Stimulated activated CD8-positive, alpha-beta memory T cell treated with anti-CD3 and anti-CD28 coated beads, Interleukin-7, amount 100 ng/mL, for 48 hours (primary cell): ENCODE measurements at places on chromosomes 5 and 9.

DNA sequence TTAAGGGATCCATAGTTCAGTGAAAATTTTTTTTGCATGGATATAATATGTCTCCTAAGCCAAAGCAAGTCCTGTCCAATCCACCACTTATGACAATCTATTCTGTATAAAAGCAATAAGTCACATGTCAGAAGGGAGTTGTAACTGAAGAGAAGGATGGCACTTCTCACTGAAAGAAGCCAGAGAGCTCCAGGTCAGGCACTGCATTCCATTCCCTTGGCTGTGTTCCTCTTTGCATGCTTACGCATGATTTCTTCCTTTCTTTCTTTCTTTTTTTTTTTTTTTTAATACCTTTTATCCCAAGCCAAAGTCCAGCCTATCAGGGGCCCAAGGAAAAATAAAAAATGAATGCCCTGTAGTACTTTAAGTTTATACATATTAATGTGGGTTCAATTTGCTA is 39.8 kb downstream of the MAMDC2 start:
- no peak for DNase-seq

- DNase-seq: no peak
Measured at GRCh38 chr5:95878417-95879323, 56.1 kb upstream of the GLRX start.

DNA sequence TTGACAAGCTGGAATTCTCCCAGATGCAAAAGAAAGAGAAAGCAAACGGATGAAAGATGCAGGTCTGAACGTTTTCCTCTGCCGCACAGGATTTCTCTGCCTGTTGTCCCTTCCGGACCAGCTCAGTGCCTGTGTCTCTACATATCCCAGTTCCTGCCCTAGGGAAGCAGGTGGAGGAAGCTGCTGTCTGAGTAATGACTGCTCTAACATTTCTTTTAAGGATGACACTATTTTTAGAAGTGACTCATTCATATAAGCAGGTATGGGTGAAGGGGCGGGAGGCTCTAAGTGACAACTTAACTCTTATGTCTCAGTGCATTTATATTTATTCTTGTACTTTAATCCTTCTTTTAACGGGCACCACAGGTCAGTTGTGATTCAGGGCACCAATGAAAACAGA is 128.8 kb downstream of the SLC24A2 start:
- no peak for DNase-seq

GRCh38 chr9:95757439-95757838 is 118.1 kb upstream of the ERCC6L2 start:
- DNase-seq: no peak

GRCh38 chr9:121359351-121360294 is 10.4 kb downstream of the STOM start:
- no peak for DNase-seq
